ENCODE measurements at places on chromosomes 2 and 18. TPM values are rescaled to one million over a fixed set of nuclear protein-coding genes. Genes with fewer than 3 reads are reported as not detected.

- no peak for DNase-seq
Measured at GRCh38 chr2:44793322-44793870, 148.1 kb upstream of the SIX3 start.

DNA sequence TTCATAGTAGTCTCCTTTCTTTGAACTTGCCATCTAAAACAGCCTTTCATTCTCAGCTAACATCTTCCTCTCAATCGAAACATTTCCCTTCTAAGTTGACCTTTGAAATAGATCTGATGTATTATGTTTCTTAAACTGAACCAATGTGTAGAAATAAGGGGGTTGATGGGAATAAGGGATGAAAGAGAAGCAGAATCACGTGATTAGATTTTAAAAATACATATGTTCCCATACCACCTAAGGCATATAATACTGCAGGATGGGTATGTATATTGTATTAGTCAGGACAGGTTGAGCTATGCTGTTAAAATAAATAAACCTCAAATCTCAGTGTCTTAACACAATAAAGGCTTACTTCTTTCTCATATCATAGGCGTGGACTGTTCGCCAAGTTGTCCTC is 207.5 kb upstream of the SRD5A2 start:
- DNase-seq = no peak

DNA sequence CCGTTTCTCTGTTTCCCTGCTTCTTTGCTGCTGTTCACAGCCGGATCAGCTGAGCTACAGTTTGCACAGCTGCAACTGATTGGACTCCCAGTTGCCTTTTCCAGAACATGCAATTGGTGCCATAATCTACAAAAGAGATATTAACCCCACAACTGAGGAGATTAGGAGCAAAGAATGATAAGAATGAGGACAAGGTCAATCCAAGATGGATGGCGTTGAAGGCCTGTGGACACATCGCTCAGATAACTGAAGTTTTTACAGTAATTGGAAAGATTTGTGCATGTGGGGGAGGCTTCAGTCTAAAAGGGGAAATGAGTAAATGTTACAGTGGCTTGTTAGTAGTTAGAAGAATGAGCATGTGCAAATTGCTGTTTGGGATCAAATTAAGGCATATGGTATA is 263.2 kb downstream of the TGIF1 start:
- DNase-seq = no peak

Gene MATN3
- not detected for total RNA-seq

GRCh38 chr2:187577310-187577709 is 23.1 kb upstream of the TFPI start:
- DNase-seq = no peak

GRCh38 chr2:54635554-54636152 is 87.8 kb upstream of the EML6 start:
- no peak for DNase-seq

GRCh38 chr2:154813636-154814035 is 115.1 kb downstream of the KCNJ3 start:
- DNase-seq = no peak

- no peak for DNase-seq
Measured at GRCh38 chr2:233036162-233036838, 3.8 kb downstream of the NEU2 start.

- DNase-seq = no peak
Measured at GRCh38 chr2:69092857-69093256, 79.9 kb downstream of the ANTXR1 start.

DNA sequence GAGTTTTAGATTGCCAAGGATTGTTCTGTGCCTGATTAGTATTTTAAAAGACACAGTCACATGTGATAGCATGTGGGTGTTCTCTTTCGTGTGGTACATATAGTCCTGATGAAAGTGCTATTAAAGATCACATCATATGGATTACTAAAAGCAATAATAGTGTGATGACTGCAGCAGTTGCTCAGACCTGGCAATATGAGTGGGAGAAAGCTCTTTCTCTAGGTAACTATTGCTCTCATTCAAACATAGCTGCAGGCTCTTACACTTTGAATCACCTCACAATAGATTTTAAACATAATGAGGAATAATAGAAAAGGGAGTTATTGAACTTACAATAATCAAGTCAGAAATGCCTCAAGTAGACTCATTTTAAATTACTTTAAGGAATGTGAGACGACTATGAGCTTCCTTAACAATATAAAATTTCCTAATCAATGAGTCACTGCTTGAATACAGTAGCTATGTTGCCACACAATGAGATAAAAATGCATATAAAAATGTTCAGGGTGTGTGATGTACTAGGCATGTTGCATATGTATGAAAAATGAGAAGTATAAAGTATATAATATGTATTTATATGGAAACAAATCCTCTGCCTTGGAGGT is 452.1 kb downstream of the TMX3 start:
- DNase-seq = no peak

DNA sequence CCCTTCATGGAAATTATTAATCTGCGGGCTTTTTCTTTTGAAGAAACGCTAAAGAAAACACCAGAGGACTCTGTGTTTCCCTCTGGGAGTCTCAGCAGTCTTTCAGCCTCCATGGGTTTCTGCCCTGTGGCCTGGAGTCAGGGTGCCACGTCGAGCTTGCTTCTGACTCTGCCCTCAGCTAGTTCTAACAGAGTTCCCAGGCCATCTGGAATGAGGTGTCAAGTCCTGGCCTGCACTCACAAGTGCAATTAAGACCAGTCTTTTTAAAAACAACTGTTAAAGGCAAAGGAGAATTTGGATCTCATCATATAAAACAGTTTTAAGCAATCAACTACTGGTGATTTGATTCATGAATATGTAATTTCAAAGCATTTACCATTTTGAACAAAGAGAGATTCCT is 157.3 kb downstream of the RHBDD1 start:
- no peak for DNase-seq

DNA sequence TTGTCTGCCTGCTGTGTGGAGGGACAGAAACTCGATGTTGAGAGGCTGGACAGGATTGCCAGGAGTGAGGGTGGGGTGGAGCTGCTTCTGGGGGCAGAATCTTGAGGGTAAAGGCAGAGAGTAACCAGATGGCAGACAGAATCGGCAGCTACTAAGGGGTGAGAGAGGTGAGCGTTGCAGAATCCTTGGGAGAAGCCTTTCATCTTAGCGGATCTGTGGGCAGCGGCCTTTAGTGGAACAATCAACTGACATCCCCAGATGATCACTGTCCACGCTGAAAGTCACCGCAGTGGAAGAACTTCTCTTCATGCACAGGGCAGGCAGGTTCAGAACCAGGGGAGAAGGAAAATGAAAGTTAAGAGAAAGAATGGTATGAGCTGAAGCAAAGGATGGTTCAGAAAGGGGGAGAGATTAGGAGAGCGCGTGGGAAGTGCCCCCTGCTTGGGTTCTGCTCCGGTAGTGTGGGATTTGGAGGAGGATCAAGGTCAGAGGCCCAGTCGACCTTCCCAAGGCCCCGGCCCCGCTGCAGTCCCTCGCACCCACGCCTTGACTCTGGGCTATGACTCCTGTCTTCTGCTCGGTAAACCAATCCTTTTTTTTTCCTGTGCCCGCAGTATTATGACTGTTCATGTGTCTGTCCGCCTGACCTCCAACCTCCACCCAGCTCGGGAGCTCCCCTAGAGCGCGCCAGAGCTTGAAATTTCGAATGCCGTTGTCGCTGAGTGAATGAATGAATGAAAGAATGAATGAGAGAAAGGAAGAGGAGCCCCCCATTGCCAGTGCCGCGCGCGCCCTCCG is 584 bp downstream of the BOLA3 start:
- DNase-seq = no peak

DNA sequence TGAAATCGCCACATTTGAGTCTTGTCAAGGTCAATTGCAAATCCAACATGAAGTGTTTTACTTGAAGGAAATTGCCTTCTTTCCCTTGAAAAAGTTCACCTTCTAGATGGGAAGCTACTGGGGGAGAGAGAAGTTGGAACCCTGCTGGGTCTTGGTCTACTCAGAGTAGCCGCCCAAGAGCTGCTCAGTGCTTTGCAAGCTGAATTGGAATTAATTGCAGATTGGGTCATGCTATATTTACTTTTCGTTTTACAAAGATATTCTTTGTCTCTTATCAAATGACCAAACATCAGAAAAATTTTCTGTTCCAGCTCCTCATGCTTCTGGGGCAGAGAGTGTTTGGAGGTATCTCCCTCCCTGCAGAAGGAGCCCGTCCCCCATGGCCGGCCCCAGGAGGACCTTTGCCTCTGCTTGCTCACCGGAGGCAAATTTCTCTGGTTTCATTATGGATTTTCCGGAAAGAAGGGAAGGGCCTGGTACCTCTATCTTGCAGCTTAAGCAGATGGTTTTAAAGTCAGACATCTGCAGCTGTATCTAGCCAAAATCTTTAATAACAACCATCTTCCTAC is 289.7 kb downstream of the MYT1L start:
- peak; percentile 31 for DNase-seq

DNA sequence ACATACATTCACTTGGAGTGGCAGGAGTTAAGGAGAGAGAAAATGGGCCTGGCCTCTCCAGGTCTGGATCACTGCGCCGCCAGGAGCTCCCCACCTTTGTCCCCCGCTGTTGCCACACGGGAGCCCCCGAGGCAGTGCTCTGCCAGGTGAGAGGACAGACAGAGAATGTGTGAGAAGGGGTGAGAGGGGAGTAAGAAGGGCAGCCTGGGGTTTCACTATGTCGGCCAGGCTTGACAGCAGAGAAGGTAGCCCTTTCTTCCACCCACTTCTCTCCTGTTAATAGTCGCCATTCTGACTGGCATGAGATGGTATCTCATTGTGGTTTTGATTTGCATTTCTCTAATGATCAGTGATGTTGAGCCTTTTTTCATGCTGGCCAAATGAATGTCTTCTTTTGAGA is 26.2 kb upstream of the ARHGEF4 start:
- DNase-seq = no peak

DNA sequence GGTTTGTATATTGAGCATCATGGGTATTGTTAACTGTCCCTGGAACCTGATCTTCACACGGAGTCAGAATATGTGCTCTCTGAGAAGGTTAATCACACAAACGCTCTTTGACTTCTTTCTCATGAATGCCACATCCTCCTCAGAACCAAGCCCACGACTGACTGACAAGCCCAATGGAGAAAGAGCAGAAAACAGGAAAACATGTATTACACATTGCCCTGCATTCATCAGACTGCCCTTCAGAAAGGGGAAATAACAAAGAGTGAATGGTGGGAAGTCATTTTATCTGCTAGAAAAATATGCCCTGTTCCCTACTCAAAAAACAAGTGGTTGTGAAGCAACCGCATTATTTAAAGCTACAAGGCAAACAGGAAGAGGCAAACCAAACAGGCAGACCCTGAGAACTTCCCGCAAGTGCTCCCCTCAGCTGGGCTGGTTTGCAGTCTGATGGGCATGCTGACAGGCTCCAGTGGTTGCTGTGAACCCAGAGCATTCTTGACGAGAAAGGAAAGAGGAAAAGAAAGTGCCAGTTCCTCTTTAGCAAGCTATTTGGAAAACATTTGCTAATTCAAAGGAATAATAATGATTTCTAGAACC is 172.9 kb upstream of the SETBP1 start:
- peak; percentile 68 for DNase-seq

GRCh38 chr2:28754321-28754720 is 2.7 kb downstream of the PPP1CB start:
- DNase-seq = no peak

Gene UGT1A5
- total RNA-seq = not detected

DNA sequence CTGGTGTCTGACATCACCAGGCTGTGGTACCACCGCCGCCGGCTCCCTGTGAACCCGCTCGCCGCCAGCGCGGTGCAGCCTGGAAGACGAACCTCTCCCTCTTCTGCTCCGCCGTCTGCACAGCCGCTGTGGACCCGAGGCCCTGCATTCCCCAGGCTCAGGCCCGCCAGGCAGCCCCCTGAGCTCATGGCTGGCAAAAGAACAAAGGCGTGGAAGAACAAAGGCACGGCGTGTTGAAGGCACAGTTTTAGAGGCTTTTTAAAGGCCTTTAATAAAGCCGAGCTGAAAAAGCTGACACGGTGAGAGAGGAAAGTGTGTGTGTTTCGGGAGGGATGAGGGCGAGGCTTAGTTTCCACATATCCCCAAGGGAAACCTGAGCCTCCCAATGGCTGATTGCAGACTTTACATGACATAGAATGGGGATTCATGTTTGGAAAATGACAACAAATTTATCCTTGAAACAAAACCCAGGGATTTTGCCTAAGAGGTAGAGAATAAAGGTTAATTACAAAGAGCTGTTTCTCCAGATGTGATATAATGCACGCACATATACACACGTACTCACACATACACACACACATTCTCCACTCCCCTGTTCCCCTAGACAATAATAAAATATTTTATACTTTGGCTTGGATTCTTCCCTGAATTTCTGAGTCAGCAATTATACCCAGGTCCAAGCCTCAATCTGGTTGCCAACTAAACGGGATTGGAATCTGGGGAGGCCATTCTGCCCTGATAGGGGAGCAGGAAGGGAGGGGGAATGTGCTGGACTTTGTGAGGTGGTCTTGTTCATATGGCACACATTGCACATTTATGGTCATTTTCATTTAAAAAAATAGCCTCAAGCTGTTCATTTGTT is 39.7 kb downstream of the RFX8 start:
- no peak for DNase-seq

DNA sequence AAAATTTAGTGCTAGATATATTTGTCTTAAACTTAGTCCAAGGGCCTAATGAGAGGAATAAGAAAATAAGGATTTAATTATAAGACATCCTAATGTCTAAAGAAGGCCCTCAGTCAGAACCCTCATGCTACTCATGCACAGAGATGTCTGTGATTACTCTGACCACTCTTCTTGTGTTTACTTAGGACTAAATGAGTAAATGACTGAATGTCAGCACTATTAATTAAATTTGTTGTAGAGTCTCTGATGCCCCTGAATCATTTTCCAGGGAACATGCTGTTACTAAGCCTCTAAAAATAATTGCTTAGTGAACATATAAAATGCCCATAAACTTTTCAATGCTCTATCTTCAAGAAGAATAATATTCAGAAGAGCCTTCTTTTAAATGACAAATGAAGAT is 32.4 kb downstream of the GULP1 start:
- DNase-seq = no peak

Gene TM4SF20
- total RNA-seq = not detected

Gene CNTNAP5
- total RNA-seq = not detected

GRCh38 chr2:95220449-95220848 is 13.1 kb downstream of the ZNF892 start:
- DNase-seq = no peak

DNA sequence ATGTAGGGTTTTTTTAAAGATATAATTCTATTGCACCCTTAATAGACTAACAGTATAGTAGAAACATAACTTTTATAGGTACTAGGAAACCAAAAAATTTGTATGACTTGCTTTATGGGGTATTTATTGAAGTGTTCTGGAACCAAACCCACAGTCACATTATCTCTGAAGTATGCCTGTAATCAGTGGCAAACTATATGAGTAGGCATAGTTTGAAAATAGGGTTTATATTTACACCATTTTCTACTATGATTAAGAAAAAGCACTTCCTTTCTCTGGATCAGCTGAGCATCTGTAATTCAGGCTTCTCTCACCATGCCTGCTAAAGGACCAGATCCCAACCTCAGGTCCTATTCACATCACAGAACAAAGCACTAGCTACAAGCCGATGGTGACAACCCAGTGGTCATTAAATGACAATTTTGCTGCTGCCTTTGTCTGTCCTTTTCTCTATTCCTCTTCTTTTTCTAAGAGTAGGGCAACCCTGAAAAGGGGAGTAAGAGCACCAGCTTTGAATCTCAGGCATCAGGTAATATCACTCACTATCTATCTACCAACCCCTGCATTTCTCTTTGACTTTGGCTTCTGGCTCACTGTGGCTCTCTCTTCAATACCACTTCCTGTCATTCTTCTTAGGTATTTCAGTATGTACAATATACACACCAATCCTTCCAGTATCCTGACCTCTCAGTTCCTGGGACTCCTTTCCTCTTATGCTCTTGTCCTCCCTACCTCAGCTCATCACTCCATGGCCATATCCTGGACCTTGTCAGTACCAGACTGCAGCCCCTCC is 14.4 kb downstream of the NEMP2 start:
- peak; percentile 70 for DNase-seq

Gene CNDP1
- not detected for total RNA-seq
